GF-D8 (cell line): ENCODE measurements at places on chromosomes 6 and 20.

DNA sequence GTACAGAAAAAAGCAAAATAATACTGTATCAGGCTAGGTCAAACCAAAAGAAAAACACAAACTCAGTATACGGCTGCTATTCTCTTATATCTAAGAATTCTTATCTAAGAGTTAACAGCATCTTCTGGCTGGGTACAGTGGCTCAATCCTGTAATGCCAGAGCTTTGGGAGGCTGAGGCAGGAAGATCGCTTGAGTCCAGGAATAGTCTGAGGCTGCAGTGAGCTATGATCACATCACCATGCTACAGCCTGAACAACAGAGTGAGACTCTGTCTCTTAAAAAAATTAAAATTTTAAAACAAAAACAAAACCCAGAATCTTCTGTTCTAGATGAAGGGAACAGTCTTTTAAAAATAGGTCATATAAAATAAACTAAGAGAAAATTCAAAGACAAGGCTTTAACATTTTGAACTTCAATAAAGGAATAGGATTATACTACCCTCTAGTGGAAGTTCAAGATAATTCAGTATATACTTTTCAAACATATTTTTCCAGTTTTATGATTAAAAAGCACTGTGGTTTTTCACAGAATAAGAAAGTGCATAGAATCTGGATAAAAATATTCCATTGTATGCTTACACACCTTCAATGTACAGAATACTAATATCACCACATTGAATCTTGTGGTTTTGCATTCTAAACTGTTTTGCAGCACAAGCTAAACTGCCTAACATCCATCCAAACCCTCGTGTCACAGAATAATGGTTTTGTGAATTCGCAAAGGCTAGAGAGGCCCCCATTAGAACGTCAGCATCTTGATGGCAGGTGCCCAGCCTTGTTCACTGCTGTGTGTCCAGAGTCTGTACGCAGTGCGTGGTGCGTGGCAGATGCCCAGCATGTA lies 39.3 kb downstream of the DTNBP1 start:
- DNase-seq, result peak; percentile 15

- DNase-seq, result no peak
These were observed 241.3 kb downstream of the KCNQ5 start for GRCh38 chr6:72863131-72863530.

DNA sequence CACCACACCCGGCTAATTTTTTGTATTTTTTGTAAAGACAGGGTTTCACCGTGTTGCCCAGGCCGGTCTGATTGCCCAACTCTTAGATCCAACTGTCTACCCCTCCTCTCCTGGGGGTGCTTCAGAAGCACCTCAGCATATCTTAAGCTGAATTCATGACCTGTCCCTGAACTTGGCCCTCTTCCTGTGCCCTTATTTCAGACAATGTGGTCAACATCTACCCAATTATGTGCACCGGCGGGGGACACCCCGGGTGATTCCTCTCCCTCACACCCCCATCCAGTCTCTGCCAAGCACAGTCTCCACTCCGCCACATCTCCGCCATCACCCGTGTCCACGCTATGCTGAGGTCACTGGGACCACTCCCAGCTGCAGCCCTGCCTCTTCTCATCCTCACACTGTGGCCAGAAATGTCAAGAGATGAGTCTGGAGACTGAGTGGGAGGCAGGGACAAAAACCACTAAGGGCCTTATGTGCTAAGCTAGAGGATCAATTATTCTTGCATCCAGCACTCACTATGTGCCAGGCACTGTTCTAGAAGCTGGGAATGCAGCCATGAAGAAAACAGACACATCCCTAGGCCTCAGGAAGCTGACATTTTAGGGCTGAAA lies 111.9 kb downstream of the ARMC2 start:
- no peak for DNase-seq

- no peak for DNase-seq
These were observed 234.5 kb downstream of the TFAP2A start for GRCh38 chr6:10180138-10181074.

- DNase-seq, result no peak
These were observed 33.3 kb upstream of the GRM4 start for GRCh38 chr6:34179106-34179720.

GRCh38 chr6:144797881-144798589 lies 512.9 kb downstream of the UTRN start:
- no peak for DNase-seq

- DNase-seq, result no peak
These were observed 48.0 kb downstream of the MAPK14 start for GRCh38 chr6:36075656-36076055.

DNA sequence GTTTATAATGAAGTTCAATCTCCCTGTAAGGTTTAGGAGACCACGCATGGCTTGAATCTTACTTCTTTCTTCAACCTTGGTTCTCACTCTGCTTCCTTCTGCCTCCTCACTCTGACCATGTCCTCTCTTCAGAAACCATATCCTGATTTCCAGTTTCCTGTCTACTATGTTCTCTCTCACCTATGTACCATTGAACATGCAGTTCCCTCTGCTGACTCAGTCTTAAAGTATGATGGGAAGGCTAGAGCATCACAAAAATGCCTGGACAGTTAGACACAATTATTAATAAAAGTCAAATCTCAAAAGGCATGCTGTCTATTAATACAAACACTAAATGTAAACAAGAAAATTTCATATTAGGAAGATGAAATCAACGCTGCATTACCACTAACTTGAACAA lies 151.6 kb downstream of the PRKN start:
- DNase-seq, result no peak

GRCh38 chr20:18621004-18621403 lies 33.1 kb downstream of the DTD1 start:
- no peak for DNase-seq

GRCh38 chr20:19304886-19305415 lies 92.5 kb downstream of the SLC24A3 start:
- no peak for DNase-seq

DNA sequence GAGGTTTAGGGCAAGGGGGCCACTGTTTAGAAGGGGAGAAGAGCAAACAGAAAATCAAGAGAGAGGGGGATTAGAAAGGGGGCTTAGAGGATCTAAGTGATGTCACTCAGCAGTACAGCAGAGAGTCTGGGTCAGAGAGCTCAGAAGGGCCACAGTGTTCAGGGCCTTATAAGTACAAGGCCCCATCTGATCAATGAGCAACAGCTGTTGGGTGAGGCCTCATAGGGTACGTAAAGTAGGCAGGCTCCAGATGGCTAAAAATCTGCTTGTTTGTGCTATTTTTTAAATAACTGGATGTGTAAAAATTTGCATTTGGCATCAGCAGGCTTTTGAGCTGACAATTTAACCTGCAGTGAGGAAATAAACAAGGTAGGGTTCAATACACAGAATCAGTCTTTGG lies 149.8 kb downstream of the SH3BGRL2 start:
- DNase-seq, result no peak

DNA sequence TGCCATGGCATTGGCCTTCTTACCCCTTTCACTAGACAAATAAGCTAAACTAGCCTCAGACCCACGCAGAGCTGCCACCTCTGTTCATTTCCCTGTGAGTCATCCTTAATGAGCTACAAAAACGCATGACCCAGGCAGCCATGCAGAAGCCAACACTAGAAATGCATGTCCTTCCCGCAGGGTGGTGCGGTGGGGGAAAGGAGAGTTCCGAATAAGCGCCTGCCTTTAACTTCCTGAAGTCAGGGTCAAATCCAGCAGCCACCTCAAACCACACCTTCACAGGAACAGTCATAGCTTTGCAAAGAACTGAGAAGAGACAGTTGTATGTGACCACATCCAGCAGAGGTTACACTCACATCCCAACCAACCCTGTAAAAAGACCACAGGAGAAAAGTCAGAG lies 40.4 kb downstream of the IRF4 start:
- no peak for DNase-seq

DNA sequence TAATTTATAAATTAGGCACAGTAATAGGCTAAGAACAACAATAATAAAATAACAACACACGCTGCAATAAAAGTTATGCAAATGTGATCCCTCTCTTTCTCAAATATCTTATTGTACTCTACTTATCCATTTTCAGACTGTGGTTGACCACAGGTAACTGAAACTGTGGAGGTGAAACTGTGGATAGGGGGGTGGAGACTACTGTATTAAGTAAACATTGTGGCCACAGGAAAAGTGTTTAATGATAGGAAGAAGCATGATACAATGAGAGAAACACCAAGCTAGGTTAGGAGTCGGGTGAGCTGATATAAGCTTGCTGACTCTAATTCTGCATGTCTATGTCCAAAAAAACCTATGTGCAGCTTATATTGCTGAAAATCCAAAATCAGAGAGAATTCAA lies 23.0 kb downstream of the NHLRC1 start:
- DNase-seq, result no peak

GRCh38 chr6:141988327-141988726 lies 144.4 kb upstream of the GJE1 start:
- no peak for DNase-seq

GRCh38 chr20:51608061-51608460 lies 65.5 kb upstream of the NFATC2 start:
- DNase-seq, result no peak

- DNase-seq, result no peak
These were observed 121.8 kb upstream of the HDGFL1 start for GRCh38 chr6:22447249-22448196.
